NCI-H187 (cell line): ENCODE measurements at places on chromosomes 5 and 9.

- no peak for DNase-seq
These were observed 139.0 kb downstream of the FOCAD start for GRCh38 chr9:20823051-20823450.

GRCh38 chr9:33105959-33106358, 29.5 kb upstream of the SMU1 start:
- DNase-seq = no peak

DNA sequence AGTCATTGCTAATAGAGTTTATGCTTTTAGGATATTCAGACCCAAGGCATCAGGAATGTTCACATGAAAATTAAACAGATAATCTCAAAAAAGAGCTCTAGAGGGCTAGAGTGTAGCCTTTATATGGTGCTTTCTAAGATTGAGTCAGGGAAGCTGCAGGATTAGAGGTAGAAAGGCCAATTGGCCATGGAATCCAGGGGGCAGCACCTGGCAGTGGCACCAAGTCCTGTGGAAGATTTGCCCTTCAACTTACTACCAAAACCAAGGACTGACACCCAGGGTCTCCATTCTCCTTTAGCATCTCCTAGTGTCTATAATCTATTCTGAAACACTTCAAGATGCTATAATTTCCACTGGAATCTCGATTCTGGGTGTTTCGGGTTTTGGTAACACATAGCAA, 112.4 kb downstream of the ACER2 start:
- no peak for DNase-seq

- DNase-seq = no peak
These were observed 37.3 kb upstream of the PRDM12 start for GRCh38 chr9:130627051-130627450.

- no peak for DNase-seq
These were observed 55.6 kb upstream of the COL5A1 start for GRCh38 chr9:134585746-134586706.
